NCI-H2029 treated with DMSO at 0.1 percent for 48 hours (cell line): ENCODE measurements at places on chromosomes 12 and 14.

- DNase-seq: no peak
These were observed 43.2 kb downstream of the SSPN start for GRCh38 chr12:26238341-26239121.

DNA sequence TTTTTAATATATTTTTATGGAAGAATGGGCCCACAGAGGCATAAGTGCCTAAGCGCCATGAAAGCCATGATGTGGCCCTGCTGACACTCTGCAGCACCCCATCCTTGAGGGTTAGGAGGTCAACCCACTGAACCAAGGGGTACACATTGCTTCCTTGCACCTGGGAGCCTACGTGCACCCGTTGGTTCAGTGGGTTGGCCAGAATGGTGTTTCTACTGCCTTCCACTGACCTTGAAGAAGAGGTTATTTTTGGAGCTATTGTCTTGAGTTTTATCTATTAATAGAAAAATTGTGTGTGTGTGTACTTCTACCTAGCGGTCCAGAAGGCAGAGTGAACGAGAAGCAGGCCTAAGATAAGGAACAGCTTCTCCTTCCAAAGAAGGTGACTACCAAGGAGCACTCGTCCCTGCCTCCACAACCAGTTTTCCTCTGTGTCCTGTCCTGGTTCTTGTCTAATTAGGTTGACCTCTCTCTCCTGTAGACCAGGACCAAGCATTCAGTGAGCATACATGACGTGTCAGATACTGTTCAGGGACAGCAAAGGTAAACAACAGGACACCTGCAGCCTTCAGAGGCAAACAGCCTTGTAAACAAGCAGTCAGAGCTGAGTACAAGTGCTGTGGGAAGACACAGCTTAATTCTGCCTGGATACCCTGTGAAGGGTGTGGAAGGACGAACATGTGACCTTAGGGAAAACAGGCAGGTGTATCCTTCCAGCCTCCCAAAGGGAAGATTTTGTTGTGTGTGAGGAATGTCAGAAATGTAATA, 30.4 kb upstream of the PLEK2 start:
- DNase-seq: peak; percentile 32

DNA sequence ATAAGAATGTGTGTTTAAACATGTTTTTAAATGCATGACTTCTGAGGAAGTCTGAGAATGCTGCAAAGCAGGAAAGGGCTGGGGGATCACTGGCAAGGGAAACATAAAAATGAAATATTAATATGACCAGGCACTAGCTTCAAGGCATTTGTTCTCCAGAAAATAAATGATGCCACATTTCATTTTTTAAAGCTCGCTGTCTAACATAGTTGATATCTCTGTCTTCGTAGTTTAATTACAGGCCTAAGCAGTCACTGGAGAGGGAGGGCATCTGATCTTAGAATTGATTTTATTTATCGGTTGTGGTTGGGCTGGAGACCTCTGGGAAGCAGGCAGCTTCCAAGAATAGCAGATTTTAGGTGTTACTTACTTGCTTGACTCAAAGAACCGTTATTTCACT, 87.5 kb downstream of the TBC1D30 start:
- DNase-seq: no peak

DNA sequence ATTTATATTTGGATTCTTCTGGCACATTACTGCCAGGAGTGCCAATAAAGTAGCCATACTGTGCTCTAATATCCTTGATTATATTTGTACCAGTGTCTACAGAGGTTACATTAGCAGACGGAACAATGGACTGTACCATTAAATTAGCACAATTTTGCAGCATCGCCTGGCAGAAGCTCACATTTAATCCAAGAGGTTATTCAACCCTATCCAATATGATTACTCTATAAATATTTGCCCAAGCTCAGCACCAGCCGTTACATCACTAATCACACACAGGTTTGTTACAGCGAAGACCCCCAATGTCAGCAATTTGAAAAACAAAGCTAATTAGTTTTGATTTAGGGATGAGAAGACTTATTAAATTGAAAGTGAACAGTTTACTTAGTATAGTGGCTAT, 16.9 kb upstream of the MGST1 start:
- DNase-seq: peak; percentile 88

DNA sequence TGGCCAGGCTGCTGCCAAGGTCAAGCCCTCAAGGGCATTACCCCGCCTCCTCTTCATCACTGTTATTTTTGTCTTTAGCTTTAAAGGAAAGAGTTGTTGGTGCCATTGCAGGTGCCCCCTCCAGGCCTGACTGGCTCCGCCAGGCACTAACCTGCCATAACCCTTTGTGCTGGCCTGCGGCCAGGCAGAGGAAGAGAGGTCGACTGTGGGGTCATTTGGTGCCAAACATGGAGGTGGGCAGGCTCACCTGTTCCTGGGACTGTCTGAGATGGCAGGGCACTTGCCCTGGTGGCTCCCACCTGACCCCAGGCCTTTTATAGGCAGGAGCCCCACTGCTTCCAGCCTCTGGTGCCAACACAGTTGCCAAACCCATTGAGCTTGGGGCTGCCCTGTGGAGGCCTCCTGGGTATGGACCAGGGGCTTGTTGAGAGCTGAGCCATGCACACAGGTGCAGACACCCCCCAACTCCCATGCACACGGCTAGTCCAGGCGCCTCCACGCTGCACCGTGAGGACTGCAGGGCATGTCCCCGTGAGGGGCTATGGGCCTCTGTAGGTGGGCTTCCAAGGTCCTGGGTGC, 29.4 kb upstream of the PLD4 start:
- DNase-seq: no peak

DNA sequence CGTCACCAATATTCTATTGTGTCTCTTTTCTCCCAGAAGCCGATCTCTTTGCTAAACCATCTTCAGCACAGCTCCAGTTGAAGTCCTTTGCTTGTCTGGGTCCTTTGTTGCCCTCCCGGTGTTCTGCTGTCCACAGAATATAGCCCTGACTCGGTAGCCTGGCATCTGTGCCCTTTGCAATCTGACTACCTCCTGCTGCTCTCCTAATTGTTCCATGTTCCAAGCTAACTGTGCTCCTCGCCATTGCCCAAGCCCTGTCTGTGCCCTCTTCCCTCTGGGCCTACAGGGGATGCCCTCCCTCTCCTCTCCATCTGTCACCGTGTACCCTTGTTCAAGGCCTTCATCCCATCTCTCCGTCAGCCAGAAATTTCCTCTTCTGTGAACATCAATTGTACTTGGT, 306.3 kb downstream of the APAF1 start:
- no peak for DNase-seq

DNA sequence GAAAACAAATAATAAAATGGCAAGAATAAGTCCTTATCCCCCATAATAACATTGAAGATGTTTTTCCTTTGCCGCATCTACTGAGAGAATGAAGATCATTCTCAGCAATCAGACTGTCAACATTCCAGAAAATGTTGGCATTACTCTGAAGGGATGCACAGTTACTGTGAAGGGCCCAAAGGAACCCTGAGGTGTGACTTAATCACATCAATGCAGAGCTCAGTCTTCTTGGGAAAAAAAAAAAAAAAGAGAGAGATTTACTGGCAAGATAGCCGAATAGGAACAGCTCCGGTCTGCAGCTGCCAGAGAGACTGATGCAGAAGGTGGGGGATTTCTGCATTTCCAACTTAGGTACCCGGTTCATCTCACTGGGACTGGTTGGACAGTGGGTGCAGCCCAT, 41.3 kb upstream of the OR6J1 start:
- DNase-seq: no peak

DNA sequence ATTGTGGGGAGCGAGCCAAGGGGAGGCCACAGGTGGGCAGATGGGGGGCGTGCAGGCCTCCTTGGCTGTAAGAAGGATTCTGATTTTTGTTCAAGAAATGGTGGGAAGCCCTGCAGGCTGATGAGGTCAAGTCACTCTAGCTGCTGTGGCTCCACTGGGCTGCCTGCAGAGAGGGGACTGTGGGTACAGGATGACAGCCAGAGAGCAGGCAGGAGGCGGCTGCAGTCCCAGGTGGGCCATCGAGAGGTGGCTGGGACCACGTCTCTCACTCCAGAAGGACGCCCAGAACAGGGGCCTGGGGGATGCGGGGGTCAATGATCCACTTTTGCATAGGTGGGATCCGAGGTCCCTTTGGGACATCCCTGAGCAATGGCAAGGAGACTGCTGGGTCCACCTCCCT, 9.1 kb downstream of the NCOR2 start:
- DNase-seq: no peak

DNA sequence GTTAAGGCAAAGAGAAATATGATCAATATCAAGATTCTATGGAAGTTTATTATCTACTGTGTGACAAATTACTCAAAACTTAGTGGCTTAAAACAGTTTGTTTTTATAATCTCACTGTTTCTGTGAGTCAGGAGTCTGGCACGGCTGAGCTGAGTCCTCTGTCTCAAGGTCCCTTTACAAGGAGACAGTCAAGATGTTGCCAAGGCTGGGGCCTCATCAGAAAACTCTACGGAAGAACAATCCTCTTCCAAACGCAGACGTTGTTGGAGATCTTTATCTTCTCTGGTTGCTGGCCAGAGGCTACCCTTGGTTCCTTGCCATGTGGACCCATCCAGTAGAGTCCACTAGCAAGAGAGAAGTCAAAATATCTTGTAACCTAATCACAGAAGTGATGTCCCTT, 100.6 kb upstream of the CCND2 start:
- DNase-seq: no peak

- no peak for DNase-seq
These were observed 363.6 kb downstream of the SNAPC1 start for GRCh38 chr14:62125793-62126192.

DNA sequence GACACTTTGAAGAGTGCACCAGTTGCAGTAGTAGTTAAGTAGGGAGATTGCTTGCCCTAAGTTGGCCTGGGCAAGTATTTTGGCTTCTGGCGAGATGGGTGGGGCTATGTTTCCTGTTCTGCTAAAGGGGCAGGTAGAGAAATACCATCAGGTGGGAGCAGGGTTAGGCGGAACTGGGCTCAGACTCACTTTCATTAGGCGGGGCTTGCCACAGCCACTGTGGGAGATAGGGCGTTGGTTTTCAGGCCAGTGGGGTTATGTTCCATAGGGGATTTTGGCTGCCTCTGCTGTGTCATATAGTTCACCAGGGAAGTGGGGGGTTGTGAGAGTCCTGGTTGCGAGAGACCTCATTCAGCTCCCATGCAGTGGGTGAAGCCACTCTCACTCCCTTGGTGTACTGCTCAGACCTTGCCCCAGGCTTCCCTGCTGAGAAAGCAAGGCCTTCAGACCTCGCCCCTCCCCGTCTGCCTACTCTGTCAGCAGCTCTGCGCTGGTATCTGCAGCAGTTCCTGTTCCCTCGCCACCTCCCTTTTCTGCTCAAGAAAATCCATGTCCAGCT, 43.3 kb downstream of the AEBP2 start:
- DNase-seq: no peak

DNA sequence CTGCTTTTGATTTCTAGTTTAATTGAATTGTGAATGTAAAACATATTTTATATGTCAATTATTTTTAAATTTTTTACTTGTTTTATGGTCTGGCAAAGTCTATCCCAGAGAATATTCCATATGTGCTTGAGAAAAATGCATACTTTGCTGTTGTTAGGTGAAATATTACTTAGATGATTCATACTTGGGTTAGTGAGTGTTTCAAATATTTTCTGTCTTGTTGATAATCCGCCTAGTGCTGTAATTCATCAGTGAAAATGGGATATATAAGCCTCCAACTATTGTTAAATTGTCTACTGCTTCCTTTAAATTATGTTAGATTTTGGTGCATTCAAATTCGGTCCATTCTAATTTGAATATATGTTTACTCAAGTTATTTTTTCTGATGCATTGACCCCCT, 395.5 kb downstream of the LRFN5 start:
- DNase-seq: no peak
